GM23248 (cell line): ENCODE measurements at places on chromosomes 1 and 21. TPM values are rescaled to one million over a fixed set of nuclear protein-coding genes. Genes with fewer than 3 reads are reported as not detected.

FMO5 gene
- total RNA-seq: 1.8 and 4.9 TPM in 2 replicates

SFN gene
- total RNA-seq: not detected in 2 replicates

OR2C3 gene
- under 0.01 and 0.22 TPM in 2 replicates for total RNA-seq

MASP2 gene
- total RNA-seq: not detected in 2 replicates

UMODL1 gene
- not detected in 2 replicates for total RNA-seq

FCER1A gene
- total RNA-seq: not detected in 2 replicates
